ENCODE measurements at places on chromosomes 5 and 9.
A peak's percentile ranks its signal among the peaks of the same experiment; 100 is the strongest.

DNA sequence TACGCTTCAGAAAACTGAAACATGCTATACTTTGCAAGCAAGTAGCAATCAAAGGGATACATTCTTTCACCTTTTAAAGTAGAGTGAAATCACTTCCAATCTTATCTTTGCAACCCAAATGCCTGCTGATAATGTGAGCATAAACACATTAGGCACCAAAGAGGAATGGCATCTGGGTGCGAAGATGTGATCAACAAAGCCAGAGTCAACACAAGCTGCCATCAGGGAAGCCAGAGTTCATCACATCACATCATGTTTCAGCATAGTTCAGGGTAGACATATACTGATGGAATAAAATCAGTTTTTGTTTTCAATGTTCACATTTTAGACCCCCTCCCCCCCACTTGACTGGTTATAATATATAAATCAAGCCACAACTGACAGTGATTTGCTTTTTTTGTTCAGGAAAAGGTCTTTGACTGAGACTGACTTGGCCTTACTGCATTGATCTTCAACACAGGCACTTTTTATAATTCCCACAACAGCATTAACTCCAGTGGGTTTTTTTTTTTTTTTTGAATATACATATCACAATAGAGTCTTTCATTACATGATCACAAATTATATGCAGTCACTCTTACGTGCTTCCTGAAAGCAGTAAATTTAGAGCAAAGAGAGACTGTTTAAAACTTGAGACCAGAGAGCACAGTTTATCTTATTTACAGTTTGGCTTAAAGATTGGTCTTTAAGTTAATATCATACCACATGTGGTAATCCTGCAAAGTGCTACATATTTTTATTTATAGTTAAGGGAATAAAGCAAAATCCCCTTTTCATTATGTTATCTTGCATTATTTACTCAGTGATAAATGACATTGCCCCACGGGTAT lies 20.3 kb downstream of the AOPEP start:
- no peak for DNase-seq

- peak; percentile 99 for DNase-seq
Observed at GRCh38 chr9:124861342-124862229, at the start of the genes ARPC5L and RPL35. TSS of gene ARPC5L (plus strand) at chr9:124862130. CDS start at chr9:124869291, 7,161 bp downstream. TSS of gene RPL35 (minus strand) at chr9:124861957. CDS start at chr9:124861912, 45 bp downstream.

DNA sequence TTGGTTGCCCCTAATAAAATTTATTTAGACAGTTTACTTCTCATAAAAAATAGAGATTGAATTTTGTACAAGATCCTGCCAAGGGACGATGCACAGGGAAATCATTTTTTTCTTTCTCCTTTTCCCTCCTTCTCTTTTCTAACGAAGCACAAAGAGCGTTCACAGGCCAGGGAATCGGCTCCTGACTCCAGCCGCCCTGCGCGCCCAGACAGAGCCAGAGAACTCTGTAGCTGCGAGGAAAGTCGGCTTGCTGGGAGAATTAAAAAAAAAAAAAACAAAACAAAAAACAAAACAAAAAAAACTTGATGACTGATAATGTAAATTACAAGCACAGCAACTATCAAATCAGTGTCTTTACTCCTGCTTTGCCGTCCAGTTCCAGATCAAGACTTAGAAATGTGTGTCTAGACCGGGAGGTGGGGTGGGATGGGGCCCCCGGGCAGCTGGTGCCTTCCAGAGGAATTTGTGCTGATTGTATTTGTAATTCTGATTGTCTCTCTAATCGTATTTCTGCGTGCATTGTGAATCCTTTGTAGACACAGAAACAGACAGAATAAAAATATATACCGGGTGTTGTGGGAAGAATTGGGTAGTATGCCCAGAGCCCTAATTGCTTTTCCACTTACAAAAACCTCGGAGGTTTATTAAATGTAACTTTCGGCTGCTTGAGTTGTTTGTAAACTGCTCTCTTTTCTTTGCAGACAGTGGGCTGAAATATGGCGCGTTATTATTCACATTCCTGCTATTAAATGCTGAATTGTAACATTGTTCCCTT lies 3.6 kb upstream of the OTP start:
- no peak for DNase-seq

DNA sequence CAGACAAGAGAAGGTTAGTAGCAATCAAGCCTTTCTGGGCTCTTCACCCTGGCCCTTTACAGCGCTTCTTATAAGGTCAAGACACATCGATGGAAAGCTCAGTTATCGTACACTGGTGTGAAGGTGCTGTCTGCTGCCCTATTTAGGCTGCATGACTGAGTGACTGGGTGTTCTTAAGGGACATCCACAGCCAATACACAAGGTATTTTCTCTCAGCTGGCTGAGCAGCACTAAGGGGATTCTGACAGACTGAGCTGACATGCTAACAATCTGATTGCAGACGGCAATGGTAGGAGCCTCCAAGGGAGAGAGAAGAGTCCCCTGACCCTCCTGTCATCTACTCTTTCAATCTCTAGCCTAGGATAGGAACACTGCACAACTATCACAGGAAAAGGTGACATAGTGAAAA lies 577.9 kb downstream of the ISL1 start:
- DNase-seq = no peak

DNA sequence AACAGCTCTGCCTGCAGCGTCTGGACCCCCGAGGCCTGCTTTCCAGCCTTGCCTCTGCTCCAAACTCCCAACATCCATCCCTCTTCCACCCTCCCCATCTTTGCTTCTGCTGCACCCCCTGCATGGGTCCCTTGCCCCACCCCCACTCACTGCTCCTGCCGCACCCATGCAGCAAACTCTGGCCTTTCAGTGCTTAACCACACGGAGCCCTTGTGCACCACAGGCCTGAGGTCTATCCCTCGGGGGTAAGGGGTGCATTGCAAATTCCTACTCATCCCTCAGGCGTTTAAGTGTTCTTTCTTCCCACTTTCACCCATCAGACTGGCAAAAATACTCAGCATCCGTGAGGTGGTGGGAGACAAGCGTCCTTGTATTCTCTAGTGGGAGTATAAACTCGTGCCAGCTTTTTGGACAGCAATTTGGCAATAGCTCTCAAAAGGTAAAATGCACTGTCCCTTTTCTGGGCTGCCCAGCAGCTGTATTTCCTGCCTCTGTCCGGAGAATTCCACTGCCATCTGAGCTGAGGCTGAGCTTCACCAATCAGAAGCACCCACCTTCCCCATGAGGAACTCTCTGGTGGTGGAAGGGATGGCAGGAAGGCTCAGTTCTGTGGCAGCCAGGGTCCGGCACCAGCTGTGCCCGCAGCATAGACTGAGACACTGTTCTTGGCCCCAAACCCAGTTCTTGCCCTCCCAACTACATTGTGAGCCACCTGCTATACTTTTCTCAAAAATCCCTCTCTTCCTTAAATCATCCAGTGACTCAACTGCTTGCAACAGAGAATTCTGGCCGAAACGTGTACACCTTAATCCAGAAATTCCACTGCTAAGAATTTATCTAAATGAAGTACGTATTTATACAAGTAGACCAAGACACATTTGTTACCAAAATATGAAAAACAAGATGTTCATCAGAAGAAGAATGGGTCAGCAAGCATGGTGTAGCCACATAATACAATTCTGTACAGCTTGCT lies 15.0 kb downstream of the PSMB7 start:
- DNase-seq = no peak

- no peak for DNase-seq
Observed at GRCh38 chr9:6842584-6842947, 84.8 kb downstream of the KDM4C start.

Measured in cardiac septum (tissue), 1 donor.